ENCODE measurements at places on chromosomes 12 and 14. TPM values are rescaled to one million over a fixed set of nuclear protein-coding genes. Genes with fewer than 3 reads are reported as not detected.

- DNase-seq, result no peak
These were observed 172.9 kb downstream of the CEP128 start for GRCh38 chr14:80768646-80769045.

DNA sequence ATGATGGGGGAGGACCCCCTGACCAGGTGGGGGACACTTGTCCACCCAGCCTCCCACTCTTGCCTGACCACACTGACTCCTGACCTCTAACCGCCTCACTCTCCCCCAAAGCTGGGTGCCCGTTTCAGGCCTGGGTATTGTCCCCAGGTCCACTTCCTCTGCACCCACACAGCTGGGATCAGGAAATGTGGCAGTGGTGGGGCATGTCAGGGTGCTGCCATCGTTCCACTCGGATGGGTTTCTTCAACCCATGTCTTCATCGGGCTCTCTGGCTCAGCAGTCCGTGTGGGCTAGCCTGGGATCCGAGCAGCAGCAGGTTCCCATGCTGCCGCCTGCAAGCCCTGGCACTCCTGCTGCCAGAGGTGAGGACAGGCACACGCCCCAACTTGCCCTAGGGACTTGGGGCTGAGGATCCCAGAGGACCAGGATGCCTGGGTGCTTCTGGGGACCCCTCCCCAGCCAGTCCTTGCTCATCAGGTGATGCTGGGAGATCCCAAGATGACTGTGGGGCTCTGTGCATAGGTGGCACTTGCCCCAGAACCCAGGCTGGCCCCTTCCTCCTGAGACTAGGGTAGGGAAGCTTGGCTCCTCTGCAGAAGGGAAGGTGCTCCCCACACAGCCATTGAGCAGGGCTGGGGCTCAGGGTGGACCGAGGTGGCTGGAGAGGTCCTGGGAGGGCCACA lies 2.9 kb upstream of the CLBA1 start:
- no peak for DNase-seq

- DNase-seq, result no peak
These were observed at the start of gene AMN for GRCh38 chr14:102922490-102923200. AMN (plus strand) TSS chr14:102922663; CDS start chr14:102922689, 26 bp downstream.

GRCh38 chr14:64979336-64980074 lies 7.2 kb upstream of the FNTB start:
- DNase-seq, result no peak

GRCh38 chr12:92049403-92049802 lies 96.2 kb downstream of the BTG1 start:
- DNase-seq, result no peak

DNA sequence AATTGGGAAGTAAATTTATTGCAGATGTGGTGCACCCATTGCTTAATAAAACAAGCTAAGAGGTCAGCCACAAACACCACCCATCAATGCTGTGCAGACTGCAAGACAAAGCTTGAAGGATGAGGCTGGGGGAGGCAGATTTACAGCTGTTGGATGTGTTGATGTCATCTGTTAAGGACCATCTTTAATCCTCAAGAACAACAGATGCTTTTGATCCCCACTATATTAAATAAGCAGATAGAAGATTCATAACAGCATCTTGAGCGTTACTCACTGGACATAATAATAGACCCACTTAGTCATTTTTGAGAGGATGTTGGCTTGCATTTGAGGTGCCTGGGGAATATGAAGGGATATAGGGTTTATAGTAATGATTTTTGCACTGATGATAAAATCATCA lies 58.8 kb downstream of the GPR68 start:
- peak; percentile 19 for DNase-seq

Gene KRT73
- total RNA-seq, result not detected

DNA sequence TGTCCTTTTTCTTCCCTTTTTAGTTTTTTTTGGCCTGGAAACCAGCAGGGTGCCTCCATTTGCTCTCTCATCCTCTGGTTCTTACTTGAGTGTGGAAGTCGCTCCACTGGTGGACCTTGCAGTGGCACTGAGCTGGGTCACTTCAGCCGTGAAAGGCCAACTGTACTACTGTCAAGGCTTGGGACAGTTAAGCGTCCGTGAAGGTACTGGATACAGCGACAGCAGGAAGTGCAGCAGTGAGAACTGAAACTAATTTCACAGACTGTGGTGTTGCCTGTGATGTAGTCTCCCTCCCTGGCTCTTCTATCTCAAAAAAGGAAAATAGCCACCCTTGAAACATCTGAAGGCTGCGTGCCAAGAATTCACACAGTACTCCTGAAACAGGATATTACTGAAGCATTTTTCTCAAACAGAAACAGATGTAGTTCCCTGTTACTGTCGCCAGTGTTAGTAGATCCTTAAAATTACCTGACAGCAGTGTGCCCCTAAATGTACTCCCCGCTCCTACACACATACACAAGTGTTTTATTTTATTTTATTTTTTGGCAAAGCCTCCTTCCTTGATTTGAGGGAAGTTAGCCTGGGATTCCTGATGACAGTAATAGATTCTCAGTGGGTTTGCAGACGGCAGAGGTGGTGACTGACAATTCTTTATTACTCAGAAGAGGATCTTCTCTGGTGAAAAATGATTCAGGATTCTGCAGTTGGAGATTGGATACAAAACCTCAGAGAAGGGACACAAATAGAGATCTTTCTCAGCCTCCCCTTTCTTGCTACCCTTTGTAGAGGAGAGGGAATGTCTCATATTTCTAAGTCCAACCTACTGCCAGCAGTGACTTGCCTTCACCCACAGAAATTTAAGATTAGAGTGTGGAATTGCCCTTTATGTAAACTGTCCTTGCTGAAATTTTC lies 4.4 kb downstream of the SUSD6 start:
- peak; percentile 42 for DNase-seq

Gene KRT74
- total RNA-seq, result not detected

GRCh38 chr12:108622921-108623514 lies 10.7 kb downstream of the SELPLG start:
- no peak for DNase-seq

DNA sequence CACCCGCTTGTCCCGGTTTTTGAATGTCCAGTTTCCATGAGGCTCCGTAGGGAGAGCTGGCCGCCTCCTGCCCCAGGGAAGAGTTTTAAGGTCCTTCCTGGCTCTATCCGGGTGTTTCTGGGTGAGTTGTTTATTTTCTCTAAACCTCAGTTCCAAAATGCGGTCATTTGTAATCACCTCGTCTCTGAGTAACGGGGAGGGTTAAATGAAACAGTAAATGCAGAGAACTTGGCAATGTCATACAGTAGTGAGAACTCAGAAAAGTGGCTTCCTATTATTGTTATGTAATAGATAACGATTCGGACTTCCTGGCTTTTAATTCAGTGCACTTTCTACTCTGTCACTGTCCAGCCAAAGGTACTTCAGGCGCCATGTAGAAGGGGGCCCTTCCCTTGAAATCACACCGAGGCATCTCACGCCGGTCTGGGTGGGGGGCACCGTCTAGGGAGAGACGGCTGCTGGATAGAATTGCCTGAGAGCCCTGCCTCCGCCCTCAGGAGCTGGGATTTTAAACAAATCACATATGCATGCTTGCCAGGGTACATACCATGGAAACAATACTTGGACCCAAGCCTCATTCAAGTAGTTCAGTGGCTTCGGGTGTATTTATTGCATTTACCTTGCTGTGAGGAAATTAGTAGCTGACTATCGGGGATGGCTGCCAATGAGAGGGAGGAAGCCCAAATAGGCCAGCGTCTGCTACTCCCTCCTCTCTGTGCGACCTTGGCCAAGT lies 26.4 kb downstream of the NOS1 start:
- peak; percentile 43 for DNase-seq

GRCh38 chr14:54360667-54361066 lies 36.1 kb upstream of the CDKN3 start:
- DNase-seq, result no peak

GRCh38 chr12:79442396-79442795 lies 248.4 kb downstream of the PAWR start:
- no peak for DNase-seq

DNA sequence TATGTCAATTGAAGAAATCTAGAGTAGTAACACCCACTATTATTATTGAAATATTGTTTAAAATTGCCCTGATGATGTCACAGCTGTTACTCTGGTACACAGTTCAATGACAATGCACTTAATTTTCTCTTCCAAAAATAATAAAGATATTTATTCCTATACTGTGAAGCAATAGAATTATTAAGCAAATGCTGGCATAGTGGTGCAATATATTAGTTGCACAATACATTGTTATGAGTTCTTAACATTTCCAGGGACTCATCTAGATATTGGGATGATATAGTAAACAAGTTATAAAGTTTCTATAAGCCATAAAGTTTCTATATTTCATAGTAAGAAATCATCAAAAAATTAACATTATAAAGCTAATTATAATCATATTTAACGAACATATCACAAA lies 897.8 kb downstream of the LRFN5 start:
- no peak for DNase-seq

Gene PRIM1
- total RNA-seq, result 25.1 TPM

Gene DTX1
- not detected for total RNA-seq

DNA sequence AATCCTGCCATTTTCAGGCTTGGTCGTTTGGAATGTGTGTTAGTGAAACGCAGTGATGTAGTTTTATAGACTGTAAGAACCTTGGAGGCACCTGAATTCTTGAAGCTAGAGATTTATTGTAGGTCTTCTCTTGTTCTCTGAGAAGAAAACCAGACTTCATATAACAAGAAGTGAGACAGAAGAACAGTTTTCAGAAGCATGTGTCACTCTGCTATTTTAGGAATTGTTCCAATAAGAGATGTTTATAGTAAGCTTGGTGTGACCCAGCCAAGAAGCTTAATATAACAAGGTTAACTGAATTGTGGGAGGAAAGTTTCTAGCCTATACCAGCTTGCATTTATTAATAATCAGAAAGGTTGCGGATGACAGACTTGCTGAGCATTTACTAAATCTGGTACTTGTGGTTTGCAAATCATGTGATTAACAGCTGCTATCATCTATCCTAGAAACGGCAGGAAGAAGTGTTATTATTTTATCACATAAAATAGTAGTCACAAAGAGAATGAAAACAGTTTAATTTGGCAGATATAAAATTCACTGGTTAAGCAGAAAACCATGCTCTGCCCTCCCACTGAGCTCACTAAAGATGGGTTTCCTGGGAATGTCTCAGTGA lies 49.2 kb upstream of the BCAT1 start:
- peak; percentile 13 for DNase-seq

DNA sequence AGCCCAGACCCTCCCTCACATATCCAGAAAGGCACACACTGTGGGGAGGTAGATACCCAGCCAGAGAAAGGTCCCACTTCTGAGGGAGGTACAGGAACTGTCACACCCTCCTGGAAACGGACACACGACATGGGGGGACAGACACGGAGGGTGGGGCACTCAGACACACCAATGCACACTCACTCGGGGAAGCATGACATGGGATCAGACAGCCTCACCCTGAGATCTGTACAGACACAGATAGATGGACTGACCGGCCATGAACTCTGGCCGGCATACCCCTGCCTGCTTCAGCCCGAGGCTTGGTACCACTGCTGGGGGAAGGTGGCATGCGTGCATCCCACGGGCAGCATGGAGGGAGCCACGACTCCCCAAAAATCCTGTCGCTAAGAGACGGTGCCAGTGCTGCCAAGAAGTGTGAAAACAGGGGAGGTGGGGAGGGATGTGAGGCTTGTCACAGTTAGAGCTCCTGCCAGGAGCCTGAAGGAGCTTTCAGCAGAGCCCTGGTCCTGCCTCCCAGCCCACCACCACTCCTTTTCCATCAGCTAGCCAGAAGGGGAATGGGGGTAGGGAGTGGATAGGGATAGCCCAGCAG lies 571 bp downstream of the CPNE6 start:
- DNase-seq, result no peak

Gene KDM5A
- 28.1 TPM for total RNA-seq

Gene GAS2L3
- 13.4 TPM for total RNA-seq

Gene APPL2
- total RNA-seq, result 20.4 TPM

DNA sequence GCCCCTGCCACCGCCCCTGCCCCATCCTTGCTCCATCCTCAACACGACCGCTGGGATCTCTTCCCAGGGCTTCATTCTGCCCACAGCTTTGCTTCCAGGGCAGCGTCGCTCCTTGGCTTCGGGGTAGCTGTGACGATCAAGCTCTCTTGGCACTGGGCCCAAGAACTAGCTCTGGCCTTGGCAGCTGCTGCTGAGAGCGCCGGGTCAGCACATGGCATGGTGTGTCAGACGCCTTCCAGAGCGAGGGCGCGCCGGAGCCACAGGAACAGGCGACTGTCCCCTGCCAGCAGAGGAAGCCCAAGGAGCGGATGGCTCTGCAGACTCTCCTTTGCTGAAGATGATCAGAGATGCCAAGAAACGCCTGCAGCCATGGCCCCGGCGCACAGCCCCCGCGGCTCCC lies 15.9 kb downstream of the RAB35 start:
- no peak for DNase-seq

Gene FGD6
- 0.91 TPM for total RNA-seq

DNA sequence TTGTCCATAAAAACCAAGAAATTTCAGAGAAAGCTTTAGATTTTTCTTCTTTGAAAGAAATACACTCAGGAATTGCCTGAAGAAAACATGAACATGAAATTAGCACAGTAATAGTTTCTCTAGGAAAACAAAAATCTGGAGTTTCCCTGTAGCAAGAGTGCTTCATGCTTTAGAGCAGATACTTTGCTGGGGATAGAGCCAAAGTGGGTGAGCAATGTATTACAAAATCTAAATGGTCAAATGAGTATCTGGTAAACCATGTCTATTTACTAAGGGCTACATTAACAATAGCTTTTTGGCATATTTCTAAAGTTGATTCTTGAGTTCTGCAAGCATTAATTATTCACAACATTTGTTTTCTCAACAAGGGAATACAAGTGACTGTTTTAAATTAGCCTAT lies 26.2 kb downstream of the AVPR1A start:
- DNase-seq, result no peak

DNA sequence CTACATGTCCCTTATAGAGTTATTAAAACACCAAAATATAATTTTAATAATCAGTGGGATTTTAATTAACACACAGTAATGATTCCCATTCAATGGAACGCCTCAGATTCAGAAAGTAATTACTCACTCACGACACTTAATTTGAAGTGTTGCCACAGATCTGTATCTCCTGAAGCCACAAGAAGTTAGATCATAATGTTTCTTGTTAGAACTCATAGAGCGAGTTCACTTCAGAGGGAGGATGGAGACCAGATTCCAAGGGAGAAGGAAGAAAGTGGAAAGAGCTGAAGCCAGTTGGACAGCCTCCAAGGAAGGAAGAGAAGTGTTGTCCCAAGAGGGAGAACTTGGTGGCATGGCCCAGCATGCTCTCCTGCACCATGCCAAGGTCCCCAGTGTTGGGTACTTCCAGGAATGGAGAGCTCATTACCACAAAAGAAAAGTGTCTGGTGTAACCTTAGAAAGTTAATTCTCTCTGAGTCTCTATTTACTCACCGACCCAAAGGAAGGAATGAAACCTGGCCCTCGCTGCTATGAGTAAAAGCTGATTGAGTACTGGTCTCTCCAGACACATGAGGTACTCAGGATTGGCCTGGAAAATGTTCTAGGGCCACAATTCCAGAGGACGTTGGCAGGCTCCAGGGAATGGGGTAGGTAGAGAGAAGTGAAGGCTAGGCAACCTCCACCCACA lies 305.4 kb downstream of the BCL11B start:
- DNase-seq, result no peak

- DNase-seq, result no peak
These were observed 41.5 kb downstream of the BEST3 start for GRCh38 chr12:69657376-69658137.

GRCh38 chr14:33206981-33207380 lies 268.3 kb downstream of the NPAS3 start:
- DNase-seq, result no peak

All from MG63 (cell line).